ENCODE measurements at places on chromosomes 12 and 14. TPM values are rescaled to one million over a fixed set of nuclear protein-coding genes. Genes with fewer than 3 reads are reported as not detected.

Gene OVCH1
- not detected for total RNA-seq

Gene LMO3
- not detected for total RNA-seq

Gene IAPP
- not detected for total RNA-seq

Gene PMEL
- total RNA-seq = 1.3 TPM

Gene EPYC
- total RNA-seq = not detected

Gene CABP1
- total RNA-seq = 0.22 TPM

Gene RFX4
- not detected for total RNA-seq

Gene KRT6C
- total RNA-seq = not detected

Gene MUCL1
- total RNA-seq = not detected

Gene KRT71
- not detected for total RNA-seq

Gene NEDD8
- 458 TPM for total RNA-seq

Gene APOF
- total RNA-seq = not detected

All from A549 treated with ZK216348 at 1 μM for 4 hours (cell line).